Cardiac muscle cell (in vitro differentiated cells and primary cell): ENCODE measurements at places on chromosomes 2 and 18. TPM values are rescaled to one million over a fixed set of nuclear protein-coding genes. Genes with fewer than 3 reads are reported as not detected.

- no peak for DNase-seq
Observed at GRCh38 chr2:157923598-157924217, 47.6 kb upstream of the ACVR1 start.

PECR gene
- total RNA-seq, result 6.4 and 12.8 TPM in 2 replicates

PXDN gene
- total RNA-seq, result 110 and 129 TPM in 2 replicates

DNA sequence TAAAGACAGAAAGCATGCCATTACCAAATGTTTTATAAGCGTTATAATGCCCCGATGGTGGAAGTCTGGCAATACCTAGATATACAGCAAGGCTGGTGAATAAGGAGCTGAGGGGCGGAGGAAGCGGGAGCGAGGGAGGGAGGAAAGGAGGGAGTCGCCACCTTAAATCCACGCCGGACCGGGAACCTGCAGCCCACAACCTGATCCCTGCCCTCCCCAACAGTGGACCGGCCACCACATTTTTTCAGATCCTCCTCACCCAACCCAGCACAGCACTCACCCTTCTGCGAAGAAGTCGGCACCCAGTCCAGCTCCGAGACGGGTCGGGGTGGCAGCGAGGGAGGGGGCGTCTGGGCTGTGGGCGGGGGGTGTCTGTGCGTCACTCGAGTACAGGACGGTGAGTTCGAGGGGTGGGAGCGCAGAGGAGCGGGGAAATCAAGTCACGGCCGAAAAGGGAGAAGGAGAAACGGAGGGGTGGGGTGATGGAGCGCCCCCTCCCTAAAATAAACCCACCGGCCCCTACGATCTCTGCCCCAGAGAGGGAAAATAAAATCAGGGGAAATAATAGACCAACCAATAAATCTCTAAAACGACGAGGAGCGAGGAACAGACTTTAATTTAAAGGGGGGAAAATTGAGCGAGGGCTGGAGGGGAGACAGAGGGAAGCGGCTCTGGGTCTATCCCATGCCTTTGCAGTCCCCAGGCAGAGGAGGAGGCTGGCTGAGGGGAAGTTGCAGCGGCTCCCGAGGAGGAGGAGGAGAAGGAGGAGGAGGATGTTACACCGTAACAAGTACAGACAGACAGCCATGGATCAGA lies 96.5 kb upstream of the SERTAD2 start:
- peak; percentile 66 for DNase-seq

- DNase-seq, result no peak
Observed at GRCh38 chr2:238874330-238875050, 26.6 kb downstream of the TWIST2 start.

DNA sequence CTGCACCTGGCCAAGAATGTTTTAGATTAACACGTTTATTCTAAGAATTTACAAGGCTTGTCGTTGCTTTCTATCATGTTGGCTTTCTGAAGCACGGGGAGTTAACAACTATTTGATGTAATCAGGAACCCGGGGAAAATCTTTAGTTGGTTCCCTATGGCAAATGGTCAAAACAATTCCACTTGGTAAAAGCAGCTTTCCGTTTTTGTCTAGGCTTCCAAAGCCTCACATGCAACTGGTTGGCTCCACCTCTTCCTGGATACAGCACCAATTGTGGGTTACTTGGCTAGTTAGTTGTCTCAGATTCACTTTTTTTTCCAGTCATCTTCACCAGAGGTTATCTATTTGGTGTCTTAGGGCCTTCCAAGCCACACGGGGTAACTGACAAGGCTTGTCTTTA lies 2.8 kb downstream of the COLEC12 start:
- no peak for DNase-seq

TRPM8 gene
- 0.83 TPM in 1 of 2 replicates, not detected in the other for total RNA-seq

ELOA2 gene
- not detected in 2 replicates for total RNA-seq

DNA sequence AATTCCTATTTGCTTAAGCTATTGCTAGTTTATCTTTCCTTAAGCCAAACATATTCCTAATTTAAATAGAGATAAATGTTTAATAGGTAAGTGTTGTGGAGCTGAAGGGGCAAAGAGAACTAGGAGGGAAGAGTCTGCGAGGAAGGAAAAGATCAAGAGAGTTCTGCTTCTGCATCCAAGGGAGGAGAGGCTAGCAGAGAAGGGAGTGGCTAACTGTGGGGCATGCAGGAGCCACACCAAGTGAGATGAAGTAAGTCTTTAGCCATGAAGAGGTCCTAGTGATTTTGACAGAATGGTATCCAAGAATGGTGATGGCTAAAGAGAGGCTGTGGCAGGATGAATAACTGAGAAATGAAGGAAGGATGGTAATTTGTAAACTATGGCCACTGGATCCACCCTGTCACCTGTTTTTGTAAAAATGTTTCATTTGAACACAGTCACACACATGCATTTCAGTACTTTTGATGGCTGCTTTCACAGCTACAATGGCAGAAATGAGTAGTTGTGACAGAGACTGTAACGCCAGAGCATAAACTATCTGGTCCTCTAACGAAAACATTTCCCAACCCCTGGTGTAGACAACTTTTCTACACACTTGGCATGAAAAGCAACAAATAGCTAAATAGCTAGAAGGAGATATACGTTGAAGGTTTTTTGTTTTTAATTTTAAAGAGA lies 15.6 kb downstream of the TPGS2 start:
- no peak for DNase-seq

- no peak for DNase-seq
Observed at GRCh38 chr18:54069729-54070128, 154.7 kb downstream of the MBD2 start.

IKZF2 gene
- 7.9 and 10.8 TPM in 2 replicates for total RNA-seq

DNA sequence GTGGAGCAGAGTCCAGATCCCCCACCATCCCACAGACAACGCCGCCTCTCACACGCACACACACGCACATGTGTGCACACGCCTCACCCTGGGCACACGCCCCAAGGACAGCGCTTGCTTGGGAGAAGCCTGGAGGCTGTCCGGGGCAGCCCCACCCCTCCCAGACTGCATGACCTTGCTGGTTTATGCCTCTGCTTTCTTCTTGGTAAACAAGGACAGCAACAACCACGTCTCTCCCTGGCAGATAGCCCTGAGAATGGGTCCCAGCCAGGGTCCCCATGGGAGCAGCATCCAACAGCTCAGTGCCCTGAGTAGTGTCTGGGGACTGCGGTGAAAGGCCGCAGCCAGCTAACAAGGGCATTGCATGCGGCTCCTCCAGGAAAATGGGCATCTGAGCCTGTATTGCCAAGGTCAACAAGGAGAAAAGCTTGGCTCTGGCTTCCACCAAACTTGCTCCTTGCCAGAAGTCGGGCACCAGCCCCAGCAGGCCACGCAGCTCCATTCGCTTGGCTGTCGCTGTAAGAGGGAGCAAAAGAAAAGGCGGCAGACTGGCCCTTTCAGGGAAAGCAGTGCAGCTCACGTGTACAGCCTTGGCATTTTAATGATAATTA lies 234.6 kb downstream of the EIPR1 start:
- no peak for DNase-seq

DNA sequence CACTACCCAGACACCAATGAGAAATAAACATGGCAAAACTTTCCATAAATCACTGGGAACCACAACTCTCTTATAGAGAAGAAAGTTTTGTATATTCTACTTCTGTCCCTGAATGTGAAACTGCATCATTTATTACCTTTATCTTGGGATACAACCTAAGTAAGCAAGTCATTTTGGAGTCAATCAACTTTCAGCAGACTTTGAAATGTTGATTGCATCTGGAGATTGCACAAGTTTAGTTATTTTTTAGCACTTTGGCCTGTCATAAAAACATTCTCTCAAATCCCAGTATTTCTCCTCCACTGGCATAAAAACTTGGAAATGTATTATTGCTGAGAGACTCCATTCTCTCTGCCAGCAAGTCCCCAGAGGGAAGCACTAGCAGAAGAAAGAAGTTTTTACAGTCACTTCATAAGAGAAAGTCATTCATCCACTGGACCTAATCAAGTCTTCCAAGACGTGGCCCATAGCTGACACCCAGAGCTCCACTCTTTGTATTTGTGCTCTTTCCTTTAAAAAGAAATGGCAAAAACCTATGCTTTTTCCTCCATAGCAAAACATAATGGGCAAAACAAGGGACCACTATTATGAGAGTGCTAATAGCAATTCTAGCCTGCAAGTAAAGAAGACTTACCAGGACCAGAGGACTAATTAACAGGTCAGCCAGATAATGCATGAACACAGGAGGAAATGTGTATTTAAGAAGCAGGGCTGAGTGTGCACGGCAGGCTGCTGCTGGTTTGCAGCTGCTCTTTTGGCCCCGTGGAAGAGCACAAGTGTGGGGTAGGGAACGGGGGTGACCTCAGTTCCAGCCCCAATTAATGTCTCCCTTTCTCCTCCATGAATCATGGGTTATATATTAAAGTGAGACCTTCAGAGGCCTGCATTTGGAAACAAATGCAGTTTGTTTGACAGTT lies 171.5 kb downstream of the INO80D start:
- DNase-seq, result no peak

DNA sequence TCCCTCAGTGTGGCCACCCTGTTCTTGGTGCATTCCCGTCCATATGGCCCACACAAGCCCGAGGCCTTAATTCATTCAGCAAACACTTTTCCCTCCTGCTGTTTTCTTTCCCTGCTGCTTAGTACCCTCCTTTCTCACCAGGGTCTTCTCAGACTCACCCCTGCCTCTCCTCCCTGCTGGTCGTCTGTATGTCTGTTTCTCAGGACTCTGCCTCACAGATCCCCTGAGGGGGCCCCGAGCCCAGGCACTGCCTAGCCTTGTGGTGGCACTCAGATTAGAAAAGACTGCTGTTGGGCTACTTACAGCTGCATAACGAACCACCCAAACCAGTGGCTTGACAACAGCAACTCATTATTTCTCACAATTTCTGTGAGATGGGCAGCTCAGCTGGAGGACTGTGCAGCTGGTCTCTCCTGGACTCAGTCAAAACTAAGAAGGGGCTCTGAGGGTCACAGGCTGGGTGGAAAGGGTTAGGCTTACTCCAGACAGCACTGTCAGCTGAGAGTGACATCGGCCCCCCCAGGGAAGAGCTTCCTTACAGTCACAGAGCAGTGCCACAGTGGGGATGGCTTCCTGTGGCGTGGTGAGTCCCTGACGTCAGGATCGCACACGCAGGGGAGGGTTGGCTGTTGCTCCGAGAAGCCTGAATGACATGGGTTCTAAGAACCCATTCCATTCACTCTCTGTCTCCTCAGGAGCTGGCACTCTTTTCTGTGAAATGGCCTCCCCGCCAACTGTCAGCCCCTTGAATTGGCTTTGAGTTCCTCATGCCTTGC lies 139.0 kb downstream of the UXS1 start:
- DNase-seq, result no peak

DNA sequence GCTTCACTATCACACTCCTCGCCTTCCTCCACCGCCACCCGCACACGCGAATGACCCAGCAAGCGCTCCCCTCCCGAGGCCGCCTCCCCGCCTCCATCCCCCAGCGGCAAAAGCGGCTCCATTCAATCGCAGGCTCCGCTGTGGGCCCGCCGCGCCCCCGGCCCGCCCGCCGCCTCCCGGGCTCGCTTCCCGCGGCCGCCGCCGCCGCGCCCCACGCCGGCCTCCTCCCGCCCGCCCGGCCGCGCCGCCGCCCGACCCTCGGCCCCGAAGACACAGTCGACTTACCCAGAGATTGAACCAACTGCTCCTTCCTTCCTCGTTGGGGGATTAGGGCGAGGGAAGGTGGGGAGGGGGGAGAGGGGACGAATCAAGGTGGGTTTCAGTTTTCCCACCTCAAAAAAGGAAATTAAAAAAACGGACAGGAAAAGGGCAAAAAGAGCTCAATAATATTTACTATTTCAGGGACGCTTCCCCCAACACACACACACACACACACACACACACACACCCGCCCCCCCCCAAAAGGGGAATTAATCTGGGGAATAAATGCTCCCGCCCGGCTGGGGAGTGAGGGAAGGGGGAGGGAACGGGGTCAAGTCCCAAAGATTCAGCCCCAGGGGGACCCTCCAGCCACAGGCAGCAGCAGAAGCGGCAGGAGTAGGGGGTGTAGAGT lies 743 bp downstream of the XPO1 start:
- DNase-seq, result peak; percentile 53

TUBB8B gene
- not detected in 2 replicates for total RNA-seq

- peak; percentile 8 for DNase-seq
Observed at GRCh38 chr2:226362980-226363379, 436.6 kb downstream of the IRS1 start.

EPAS1 gene
- 4.8 and 7.3 TPM in 2 replicates for total RNA-seq

DNA sequence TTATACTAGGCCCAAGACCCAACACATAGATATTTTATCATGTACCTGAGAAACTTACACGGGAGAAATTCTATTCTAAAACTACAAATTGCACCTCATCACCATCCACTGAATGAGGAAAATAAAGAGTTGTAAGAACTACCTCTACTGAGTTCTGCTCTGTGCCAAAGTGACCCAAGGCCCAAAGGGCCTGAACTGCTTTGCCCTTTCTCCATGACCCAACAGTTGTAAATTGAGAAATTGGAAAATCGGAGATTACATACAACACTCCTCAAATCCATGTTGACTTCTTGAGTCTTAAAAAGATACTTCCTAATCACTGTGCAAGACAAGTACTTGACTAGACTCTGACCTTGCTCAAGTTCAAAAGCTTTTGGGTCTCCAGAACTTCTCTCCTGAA lies 8.8 kb downstream of the NR4A2 start:
- DNase-seq, result no peak

MYCN gene
- total RNA-seq, result 48.1 and 72.5 TPM in 2 replicates

IL1A gene
- not detected in 2 replicates for total RNA-seq

GRCh38 chr2:10028988-10029874 lies 14.1 kb upstream of the KLF11 start:
- DNase-seq, result peak; percentile 55

GKN2 gene
- not detected in 2 replicates for total RNA-seq

- no peak for DNase-seq
Observed at GRCh38 chr2:2779727-2780126, 448.7 kb upstream of the MYT1L start.

DNA sequence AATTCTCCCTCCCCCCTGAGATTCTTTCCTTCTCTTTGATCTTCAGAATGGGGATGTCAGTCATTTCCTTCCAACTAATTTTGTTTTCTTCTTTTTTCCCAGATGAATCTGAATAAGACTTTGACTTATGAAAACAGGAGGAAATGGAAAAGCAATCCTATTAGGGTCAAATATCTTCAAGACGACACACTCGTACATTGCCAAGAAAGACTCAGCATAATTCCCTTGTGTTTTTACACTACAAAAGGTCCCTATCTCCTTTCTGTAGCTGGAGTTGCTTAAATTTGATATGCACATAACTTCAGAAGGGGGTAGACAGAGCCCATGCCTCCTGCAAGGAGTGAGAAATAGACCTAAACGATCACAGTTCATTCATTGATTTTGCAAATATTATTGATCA lies 230.3 kb upstream of the RBBP8 start:
- DNase-seq, result no peak
